ENCODE measurements at places on chromosomes 5 and 9. TPM values are rescaled to one million over a fixed set of nuclear protein-coding genes. Genes with fewer than 3 reads are reported as not detected.

The TMEM174 gene
- not detected for total RNA-seq

The NSD1 gene
- 50.1 TPM for total RNA-seq

The CFAP90 gene
- total RNA-seq: not detected

The EGFL7 gene
- 53.1 TPM for total RNA-seq

The DMRTA1 gene
- total RNA-seq: 2.3 TPM

The TRIO gene
- 401 TPM for total RNA-seq

The GPR151 gene
- total RNA-seq: not detected

The PTGES2 gene
- 169 TPM for total RNA-seq

The SPAG8 gene
- total RNA-seq: not detected

The NR4A3 gene
- 2.5 TPM for total RNA-seq

The CTSV gene
- not detected for total RNA-seq

The NUTM2F gene
- not detected for total RNA-seq

The ANKRD34B gene
- not detected for total RNA-seq

The CCDC192 gene
- total RNA-seq: not detected

The KCTD16 gene
- under 0.01 TPM for total RNA-seq

DNA sequence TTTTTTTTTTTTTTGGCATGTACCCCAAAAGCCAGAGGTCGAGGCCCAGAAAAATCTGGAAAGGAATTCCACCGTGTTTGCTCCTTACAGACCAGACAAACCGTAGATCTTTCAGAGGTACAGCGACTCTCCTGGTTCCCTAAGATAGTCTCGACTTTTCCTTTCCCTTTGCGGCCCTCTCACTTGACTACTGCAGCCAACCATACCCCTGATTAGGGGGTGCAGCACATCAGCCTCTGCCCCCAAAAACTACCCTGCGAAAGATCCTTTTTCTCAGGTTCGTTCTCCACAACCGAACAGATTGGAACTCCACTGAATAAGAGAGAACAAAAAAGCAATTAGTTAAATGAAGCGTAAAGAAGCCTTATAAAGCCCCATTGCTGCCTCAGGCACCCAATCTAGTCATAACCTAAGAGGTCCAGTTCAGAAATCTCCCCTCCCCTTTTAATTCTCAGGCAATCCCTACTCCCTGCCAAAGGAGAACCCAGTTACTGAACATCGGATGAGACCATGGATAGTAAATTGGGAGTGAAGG, 379 bp upstream of the TICAM2 start:
- DNase-seq: no peak

- DNase-seq: no peak
Measured at GRCh38 chr5:122921826-122922225, 76.4 kb downstream of the SNX24 start.

DNA sequence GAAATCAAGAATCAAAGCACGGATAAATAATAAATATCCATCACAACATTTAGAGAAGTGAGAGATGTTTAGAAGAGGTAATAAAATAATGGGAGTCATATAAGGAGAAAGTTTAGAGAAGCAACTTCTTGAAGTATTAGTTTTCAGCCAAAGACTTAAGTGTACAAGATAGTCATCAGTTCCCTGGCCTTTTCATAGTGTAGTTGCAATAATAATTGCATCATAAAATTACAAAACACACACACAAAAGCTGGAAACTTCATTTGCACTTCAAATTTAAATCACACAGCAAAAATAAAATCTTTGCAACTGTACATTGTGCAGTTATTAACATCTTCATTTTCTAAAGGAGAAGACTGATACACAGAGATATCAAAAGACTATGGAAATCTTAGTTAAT, 319.1 kb upstream of the RGMB start:
- DNase-seq: no peak

- DNase-seq: no peak
Measured at GRCh38 chr9:37692622-37693221, 42.0 kb downstream of the FRMPD1 start.

GRCh38 chr5:159032656-159033350, 66.9 kb downstream of the EBF1 start:
- no peak for DNase-seq

GRCh38 chr9:135269912-135270830, 182.7 kb downstream of the OLFM1 start:
- DNase-seq: no peak

DNA sequence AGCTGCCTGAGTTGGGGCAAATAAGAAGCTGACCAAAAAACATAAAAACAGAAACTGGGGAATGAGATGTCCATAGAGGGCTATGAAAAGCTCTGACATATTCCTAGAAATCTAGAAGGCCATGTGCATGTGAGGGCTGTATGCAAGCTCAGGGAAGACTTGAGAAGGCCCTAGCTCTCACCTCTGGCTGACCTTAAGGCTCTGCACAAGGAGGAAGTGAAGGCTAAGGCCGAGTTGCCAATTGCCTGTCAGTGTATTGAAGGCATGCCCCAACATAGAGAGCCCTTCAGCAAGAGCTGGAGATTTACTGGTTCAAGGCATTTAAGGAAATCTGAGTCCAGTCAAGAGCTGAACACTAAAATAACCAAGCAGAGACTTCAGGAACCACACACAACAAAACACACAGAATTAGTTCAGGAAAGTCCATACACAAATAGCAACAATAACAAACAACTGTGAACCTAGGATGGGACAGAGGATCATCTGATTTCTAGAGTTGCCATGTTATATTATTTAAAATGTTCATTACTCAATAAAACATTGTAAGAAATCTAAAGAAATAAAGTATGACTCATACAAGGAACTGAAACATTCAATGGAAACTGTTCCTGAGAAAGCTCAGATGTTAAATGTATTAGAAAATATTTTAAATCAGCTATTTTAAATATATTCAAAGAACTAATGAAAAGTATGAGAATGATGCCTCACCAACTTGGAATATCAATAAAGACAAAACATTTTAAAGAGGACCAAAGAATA, 161.8 kb downstream of the AUH start:
- no peak for DNase-seq

DNA sequence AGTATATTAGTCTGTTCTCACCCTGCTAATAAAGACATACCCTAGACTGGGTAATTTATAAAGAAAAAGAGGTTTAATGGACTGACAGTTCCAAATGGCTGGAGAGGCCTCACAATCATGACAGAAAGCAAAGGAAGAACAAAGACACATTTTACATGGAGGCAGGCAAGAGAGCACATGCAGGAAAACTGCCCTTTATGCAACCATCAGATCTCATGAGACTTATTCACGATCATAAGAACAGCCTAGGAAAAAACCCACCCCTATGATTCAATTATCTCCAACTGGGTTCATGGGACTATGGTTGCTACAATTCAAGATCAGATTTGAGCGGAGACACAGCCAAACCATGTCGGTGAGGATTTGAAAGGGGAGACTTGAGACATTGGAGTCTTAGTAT, 252.8 kb upstream of the PPP1R2B start:
- no peak for DNase-seq

DNA sequence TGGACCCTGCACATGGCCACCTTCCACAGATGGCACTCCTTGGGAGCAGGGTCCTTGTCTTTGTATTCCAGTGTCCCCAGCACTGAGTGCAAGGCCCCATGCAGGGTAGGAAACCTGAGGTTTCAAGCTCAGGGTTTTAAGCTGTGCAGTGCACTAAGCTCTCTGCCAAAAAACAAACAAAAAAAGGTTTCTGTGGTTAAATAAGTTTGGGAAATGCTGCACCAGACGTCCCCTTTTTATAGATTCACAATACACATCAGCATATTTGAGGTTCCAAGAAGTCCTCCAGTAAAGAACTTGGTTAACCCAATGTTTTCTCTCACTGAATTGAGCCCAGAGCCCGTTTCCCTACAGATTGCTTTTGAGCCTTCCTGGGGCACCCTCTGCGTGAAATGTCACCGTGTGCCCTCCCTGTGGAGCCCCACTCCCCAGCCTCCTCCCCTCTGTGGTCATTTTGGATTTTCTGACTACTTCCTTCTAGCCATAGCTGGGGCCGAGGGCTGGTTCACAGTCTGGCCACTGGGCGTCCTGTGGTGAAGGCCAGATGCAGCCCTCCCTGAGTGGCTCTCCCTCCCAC, 17.1 kb downstream of the DELE1 start:
- DNase-seq: no peak

- no peak for DNase-seq
Measured at GRCh38 chr5:77167063-77167462, 43.4 kb upstream of the PDE8B start.

GRCh38 chr5:24854350-24854749, 209.6 kb upstream of the CDH10 start:
- DNase-seq: no peak

DNA sequence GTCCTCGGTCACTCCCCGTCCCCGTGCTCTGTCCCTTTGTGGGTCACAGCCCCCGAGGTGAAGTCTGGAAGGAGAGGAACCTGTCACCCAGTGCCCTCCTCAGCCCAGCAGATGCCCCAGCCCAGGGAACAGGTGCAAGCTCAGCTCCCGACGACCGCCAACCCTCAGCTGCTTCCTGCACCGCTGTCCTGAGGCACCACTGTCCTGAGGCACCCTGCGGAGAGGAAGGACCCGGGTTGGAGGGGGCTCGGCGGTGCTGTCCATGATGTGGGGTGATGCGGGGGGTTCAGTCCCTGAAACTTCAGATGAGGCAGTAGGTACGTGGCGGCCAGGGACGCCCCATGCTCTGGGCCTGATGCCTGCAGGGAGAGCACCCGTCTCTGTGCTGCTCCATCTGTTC, 81.4 kb downstream of the COL5A1 start:
- no peak for DNase-seq

DNA sequence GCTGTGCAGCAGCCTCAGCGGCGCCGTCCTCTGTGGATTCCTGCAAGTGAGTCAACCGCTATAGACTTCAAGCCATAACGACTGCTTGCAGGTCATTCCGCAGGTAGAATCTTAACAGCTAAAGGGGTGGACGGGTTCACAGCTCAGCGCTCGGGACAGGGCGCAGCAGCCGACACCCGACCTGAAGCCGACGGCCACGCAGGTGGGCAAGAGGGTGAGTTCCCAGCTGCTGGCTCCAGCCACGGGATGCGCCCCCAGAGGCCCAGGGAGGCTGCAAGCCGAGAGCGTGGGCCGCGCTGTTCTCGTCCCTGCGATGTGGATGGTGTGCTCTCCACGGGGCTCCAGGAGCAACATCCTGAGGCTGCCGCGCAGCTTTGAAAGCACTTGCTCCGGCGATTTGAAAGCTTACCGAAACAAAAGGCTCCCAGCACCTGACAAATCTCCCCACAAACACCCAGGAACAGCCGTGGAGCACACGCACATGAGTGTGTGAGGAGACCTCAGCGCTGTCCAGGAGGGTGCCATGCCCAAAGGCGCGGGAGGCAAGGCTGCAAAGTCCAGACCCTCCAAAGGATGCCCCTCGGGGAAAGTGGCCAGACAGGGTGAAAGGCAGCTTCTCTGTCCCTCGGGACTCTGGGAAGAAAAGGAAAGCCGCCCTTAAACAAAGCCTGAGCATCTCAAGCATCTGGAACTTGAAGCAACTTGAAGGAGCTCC, 48.7 kb downstream of the EXD3 start:
- no peak for DNase-seq

- no peak for DNase-seq
Measured at GRCh38 chr5:11385251-11385900, 518.9 kb downstream of the CTNND2 start.

DNA sequence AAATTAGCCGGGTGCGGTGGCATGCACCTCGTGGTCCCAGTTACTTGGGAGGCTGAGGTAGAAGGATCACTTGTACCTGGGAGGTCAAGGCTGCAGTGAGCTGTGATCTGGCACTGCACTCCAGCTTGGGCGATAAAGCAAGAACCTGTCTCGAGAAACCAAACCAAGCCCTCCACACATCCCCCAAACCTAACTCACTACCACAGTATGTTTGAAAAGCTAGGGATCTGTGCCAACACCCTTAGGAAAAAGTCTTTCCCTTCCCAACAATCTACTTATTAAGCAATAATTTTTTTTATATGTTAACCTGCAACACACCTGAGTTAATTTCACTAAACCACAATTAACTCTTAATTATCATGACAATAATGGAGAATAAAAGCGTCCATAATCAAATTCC, 2.2 kb downstream of the UBTD2 start:
- no peak for DNase-seq

GRCh38 chr9:77806741-77807140, 158.6 kb upstream of the GNA14 start:
- no peak for DNase-seq

- no peak for DNase-seq
Measured at GRCh38 chr5:171598641-171599152, 179.2 kb downstream of the FGF18 start.

DNA sequence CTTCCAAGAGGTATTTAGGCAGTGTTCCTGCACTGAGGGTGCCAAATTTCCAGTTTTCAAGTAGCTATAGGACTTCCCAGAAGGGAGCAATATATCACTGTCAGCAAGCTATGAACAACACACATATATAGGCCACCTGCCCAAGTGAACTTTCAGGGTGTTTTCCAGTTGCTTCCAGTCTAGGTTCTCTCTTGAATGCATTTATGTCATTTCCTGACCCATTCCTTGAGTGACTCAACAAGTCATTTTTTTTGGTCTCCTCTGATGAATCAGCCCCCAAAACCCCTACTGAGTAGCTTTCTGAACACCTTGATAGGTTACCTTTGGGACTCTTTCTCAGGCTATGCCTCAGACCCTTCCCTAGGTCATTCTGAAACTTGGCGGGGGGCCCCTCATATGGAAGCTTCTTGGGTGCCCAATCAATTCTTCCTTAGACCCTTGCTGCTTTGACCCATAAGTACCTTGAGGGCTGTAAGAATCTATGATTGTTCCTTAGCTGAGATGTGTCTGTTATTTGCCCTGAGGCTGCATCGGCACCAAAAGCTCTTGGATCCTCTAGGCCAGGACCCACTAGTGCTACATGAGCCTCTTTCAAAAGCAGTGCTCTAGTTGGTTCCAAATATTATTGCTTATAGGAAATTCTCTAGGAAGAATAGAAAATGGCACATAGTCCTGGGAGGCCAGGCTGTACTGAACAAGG, 12.4 kb downstream of the DNAJB5 start:
- no peak for DNase-seq

DNA sequence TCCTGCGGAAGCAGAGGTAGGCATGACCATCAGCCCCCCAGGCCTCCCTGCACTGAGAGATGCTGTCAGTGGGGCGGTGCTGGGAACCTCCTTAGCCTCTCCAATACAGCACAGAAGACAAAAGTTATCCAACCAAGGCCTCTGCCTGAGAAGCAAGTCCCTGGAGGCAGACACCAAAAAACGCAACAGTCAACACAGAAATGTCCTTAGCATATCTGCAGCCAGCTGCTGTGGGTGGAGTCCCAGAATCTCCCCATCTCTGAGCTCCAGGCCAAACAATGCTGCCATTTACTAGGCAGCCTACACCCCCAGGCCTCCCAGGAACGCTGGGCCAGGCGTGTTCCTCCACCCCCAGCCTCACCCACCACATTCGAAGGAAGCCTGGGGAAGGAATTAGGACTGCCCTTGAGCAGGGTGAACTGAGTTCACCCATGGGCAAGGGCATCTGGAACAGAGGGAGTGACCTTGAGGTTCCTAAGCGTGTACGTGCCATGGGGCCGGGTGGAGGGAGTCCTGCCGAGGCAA, 43.7 kb downstream of the STK10 start:
- no peak for DNase-seq

- no peak for DNase-seq
Measured at GRCh38 chr5:72786676-72787075, 29.8 kb upstream of the TNPO1 start.

All from Peyer's patch (tissue), 4 donors.